M059J (cell line): ENCODE measurements at places on chromosomes 7 and 10. TPM values are rescaled to one million over a fixed set of nuclear protein-coding genes. Genes with fewer than 3 reads are reported as not detected.
A peak's percentile ranks its signal among the peaks of the same experiment; 100 is the strongest.

GRCh38 chr10:125762692-125763648 lies 12.7 kb downstream of the MMP21 start:
- no peak for DNase-seq

GRCh38 chr7:105916603-105917002 lies 40.2 kb upstream of the ATXN7L1 start:
- peak; percentile 51 for DNase-seq

GRCh38 chr7:5375925-5376324 lies 47.7 kb downstream of the TNRC18 start:
- DNase-seq, result no peak

DNA sequence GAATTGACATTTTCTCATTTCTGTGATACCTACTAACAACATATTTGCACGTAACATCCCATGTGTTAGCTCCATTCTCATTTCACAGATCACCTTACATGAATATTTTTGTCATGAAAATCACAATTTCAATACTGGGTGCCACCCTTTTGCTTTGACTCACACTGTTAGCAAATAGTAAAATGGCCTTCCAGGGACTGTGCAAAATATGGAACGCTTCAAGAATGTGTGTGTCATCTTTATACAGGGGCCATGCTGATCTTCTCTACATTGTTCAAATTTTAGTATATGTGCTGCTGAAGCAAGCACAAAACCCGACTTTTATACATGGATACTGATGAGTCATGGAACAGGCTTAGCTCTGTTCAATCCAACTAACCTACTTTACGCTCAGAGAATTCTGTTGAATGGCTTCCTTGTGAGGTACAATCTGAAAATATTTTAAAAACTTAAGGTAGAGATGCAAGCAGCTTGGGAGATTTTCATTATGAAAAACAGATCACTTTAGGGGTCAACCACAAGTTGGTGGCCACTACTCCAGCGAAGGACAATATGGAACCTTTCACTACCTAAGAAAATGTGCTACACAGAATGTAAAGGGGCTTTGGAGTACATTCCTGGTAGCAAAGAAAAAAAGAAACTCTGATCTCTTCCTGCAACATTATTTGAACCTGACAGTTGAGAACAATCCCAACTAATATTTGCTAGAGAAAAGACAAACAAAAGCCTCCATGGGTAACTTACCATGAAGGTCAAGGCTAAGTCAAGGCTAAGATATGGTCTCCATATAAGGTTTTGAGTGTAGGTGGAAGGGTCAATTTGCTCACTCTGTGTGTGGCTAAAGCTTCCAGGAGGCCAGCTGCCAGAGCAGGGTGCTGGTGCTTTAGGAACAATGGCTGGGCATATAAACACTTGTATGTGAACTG lies 11.9 kb downstream of the ANKRD26 start:
- DNase-seq, result no peak

DNA sequence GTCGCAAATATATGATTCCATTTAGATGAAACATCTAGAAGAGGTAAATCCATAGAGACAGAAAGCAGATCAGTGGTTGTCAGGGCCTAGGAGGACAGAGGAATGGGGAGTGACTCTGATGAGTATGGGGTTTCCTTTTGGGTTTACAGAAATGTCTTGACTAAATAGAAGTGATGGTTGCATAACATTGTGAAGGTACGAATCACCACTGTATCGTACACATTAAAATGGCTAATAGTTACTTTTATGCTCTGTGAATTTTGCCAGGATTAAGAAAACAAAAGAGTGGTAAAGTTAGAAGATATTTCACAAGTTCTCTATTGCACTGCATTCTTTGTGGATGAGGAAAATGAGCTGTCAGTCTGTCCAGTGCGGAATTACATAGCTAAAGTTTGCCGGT lies 407.4 kb downstream of the KCNMA1 start:
- DNase-seq, result peak; percentile 56

DNA sequence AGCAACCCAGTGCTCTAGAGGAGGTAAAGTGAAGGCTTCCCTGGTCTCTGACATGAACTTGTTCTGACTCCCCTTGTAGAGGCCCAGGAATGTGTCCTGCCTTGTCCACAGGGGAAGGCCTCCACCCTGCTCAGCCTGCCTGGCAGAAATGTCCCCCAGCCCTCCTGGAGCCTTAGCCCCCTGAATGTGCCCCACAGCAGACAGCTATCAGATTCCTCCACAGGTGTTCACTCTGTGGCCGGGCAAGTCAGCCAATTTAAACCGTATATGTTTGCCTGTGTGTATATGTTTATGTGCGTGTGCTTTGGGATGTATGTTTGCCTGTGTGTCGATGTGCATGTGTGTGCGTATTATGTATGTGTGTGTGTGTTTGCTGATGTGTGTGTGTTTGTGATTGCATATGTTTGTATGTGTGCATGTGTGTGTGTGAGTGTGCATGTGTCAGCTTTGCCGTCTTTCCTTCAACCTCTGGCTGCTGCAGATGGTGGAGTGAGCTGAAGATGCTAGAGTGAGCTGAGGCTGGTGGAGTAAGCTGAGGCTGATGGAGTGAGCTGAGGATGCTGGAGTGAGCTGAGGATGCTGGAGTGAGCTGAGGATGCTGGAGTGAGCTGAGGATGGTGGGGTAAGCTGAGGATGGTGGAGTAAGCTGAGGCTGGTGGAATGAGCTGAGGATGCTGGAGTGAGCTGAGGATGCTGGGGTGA lies 68.9 kb upstream of the ANTXRL start:
- no peak for DNase-seq

- no peak for DNase-seq
These were observed 34.0 kb upstream of the DKK1 start for GRCh38 chr10:52280051-52280450.

DNA sequence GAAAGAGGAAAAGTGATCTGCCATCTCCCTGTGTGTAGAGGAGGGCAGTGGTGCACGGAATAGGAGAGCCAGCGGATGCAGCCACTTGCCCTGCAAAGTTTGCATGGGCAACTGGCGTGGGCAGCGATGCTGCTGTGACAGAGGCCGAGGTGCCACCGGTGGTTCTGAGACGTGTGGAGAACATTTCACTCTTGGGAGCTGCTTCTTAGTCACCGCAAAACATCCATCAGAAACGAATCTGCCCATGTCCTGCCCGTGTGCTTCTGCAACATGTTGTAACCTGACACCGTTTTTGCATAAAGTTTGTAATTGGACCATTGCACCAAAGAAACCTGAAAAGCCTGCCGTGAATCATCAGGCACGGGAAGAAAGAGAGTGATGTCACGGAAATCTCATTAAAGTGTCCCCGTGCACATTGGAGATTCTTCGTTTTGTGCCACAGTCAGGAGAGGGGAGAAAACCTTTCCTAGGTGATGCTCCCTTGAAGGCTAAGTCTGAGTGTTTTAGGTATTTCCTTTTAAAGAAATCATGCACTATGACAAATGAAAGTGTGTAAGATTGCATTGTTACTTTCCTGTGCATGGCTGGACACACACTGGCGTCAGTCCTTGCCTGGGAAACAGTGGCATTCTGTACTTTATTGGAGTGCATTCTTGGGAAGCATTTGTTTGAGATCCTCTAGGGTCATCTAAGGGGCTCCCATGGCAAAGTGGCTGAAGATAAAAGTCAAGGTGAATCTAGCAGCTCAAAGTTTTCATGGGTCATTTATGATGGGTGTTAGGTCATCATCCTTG lies 302.6 kb downstream of the KLF6 start:
- peak; percentile 93 for DNase-seq

DNA sequence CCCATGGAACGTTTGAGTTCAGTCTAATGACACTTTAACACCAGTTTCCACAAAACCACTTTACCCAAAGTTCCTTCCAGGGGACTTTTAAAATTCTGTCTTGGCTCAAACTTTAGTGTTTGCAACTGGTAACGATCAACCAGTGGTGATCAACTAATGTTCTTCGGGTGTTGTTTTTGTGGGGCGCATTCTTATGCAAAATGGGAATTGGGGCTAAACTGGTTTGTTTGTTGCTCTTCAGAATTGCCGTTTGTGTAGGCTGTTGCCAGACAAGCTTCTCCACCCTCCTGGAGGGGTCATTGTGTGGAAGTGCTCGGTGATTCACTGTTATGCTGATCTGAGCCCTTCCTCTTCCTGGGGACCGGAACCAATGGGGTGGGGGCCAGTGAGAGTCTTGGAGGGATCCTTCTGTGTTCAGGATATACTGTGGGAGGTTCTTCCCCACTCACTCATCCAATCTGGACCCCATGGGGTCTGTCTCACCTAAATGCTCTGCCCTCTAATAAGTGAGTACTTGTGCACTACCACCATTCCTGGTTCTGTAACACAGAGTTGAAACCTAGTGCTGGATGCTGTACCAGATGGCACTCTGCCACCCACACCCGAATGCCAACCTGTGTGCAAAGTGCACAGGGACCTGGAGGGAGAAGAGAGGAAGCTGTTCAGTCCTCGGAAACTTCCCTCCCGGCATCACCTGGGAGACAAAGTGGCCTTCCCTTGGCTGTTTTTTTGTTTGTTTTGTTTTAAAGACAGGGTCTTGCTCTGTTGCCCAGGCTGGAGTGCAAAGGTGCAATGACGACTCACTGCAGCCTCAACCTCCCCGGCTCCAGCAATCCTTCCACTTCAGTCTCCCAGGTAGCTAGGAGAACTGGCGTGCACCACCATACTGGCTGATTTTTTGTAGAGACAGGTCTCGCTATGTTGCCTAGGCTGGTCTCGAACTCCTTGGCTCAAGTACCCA lies 2.1 kb downstream of the NFE2L3 start:
- DNase-seq, result peak; percentile 67

- DNase-seq, result no peak
These were observed 138.3 kb upstream of the PALS2 start for GRCh38 chr7:24434972-24435371.

DNA sequence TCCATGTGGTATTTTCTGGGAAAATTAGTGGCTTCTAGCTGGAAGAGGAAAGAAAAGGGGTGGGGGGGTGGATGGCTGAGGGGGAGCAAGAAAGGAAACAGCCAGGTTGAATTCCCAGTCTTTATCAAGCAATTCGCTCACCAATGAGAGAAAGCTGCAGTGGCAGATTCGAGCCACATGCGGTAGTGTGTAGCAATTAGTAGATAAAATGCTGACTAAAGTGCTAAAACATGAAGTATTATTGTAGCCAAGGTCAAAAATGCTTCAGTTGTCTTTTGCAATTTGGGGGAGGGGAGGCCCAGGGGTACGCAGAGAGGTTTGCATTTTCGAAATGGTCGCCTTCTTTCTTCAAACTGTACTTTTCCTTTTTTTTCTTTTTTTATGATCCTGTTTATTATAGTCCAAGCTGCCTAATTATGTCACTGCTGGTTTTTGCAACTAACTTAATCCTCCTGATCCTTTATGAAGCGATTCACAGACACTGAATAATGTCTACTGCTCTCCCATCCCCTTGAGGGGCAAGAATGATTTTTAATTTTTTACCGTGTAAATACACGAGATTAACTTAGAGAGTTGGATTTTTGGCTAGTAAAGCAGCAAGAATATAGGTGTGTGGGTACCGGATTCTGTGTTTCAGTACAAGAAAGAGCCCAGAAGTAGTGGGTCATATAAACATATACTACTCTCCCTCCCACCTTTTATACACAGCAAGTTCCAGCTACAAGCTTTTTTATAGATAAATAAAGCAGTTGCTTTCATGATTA lies 3.6 kb upstream of the ARID5B start:
- peak; percentile 70 for DNase-seq

CLDN4 gene
- 0.62 and 1.1 TPM in 2 replicates for total RNA-seq
